ENCODE measurements at places on chromosomes 7 and 10. TPM values are rescaled to one million over a fixed set of nuclear protein-coding genes. Genes with fewer than 3 reads are reported as not detected.
A peak's percentile ranks its signal among the peaks of the same experiment; 100 is the strongest.

Gene HGF
- total RNA-seq: 50.9 TPM

Gene ARMC10
- 21.0 TPM for total RNA-seq

Gene MUC12
- not detected for total RNA-seq

Gene CUZD1
- 0.56 TPM for total RNA-seq

Gene MICU1
- 45.0 TPM for total RNA-seq

Gene OTUD1
- 3.3 TPM for total RNA-seq

DNA sequence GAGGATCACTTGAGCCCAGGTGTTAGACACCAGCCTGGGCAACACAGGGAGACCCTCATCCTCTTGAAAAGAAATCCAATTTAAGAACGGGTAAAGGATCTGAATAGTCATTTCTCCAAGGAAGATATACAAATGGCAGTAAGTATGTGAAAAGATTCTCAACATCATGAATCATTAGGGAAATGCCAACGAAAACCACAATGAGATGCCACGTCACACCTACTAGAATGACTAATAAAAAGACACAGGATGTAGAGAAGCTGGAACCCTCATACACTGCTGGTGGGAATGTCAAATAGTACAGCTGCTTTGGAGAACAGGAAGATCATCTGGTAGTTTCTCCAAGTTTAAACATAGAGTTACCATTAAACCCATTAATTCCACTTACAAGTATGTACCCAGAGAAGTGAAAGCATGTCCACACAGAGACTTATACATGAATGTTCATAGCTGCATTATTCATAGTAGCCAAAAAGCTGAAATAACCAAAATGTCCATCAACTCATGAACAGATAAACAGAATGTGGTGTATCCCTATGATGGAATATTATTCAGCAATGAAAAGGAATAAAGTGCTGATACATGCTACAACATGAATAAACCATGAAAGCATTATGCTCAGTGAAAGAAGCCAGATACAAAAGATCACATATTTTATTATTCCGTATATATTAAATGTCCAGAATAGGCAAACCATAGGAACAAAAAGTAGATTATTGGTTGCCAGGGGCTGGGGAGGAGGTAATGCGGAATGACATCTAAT lies 13.1 kb upstream of the ZMIZ2 start:
- peak; percentile 99 for DNase-seq

- DNase-seq: peak; percentile 28
Observed at GRCh38 chr7:40595129-40595528, 460.3 kb downstream of the SUGCT start.

- no peak for DNase-seq
Observed at GRCh38 chr10:86872757-86873156, 84.7 kb downstream of the MMRN2 start.

DNA sequence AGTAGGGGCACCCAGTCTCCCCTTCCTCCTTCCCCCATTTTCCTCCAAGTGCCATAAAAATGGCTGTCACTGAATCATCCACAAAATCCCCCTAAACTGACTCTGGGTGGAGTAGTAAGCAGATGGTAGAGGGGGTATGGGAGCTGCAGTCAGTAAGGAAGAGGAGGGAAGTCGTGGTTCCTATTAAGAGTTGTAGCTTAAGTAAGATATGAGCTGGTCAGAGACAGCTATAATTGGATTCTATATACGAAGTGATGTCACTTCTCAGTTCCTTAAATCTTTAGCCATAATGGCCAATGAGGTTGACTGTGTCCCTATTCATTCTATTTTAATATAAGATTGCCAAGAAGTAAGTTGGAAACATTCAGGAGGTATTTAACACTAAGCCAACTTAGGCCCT lies 131.7 kb downstream of the SLC16A9 start:
- DNase-seq: no peak

GRCh38 chr10:61735882-61736281 lies 73.2 kb downstream of the CABCOCO1 start:
- no peak for DNase-seq

DNA sequence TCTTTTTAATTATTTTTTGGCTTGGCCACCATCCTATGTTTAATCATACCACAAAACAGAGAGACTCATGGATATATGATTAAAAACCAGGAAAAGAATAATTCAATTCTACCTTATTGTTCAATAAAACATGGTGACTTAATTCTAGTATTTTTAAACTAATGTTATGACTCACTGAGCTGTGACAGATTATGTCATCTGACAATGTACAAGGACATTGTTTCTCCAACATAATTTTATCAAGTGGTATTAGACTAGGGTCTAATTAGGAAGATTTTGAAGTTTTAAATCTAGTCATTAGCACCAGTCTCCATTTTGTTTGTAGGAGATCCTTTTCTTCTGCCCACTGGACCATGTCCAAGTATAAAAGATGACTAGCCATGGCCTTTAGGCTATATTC lies 199.3 kb upstream of the MDFIC start:
- DNase-seq: no peak

DNA sequence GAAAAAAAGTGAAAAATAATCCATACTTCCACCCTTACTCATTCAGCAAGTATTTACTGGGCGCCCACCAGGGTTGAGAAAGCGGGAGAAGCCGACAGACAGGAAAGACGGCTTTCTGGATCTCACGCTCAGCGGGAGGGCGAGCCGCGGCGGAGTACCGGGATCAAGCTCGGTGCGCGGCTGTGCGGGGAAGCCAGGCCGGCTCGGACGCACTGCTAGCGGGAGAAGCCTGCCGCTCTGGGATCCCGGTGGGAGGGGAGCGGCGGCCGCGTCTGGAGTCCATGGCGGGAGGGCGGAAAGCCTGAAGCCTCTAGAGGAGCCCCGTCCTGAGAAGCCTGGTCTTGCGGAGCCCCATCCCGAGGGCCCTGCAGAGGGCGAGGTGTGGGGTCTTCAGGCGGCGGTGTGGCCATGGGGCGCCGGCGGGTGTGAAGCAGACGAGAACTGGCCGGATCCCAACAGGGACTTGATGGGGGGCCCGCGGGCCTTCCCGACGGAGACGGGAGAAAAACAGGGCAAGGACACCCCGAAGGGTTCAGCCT lies 82.9 kb downstream of the VIPR2 start:
- DNase-seq: no peak

DNA sequence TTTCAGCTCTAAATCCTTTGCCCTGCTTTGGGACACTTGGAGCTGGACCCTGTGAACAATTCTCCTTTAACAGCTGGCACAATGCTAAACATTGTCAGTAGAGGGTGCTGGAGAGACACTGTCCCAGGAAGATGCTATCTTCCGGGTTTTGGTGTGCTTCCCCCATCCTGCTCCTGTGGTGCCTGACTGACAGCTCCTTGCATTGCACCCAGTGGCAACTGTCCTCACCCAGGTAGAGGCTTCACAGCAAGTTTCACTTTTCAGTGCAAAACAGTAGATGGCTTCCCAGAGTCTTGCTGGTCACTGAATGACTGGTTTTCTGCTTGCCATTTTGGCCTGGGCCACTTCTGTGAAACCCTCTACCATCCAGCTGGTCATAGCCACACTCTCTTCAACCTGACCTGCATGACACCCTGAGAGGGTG lies 77.3 kb downstream of the CDC14C start:
- DNase-seq: no peak

- DNase-seq: no peak
Observed at GRCh38 chr7:47283497-47284131, 298.3 kb downstream of the TNS3 start.

DNA sequence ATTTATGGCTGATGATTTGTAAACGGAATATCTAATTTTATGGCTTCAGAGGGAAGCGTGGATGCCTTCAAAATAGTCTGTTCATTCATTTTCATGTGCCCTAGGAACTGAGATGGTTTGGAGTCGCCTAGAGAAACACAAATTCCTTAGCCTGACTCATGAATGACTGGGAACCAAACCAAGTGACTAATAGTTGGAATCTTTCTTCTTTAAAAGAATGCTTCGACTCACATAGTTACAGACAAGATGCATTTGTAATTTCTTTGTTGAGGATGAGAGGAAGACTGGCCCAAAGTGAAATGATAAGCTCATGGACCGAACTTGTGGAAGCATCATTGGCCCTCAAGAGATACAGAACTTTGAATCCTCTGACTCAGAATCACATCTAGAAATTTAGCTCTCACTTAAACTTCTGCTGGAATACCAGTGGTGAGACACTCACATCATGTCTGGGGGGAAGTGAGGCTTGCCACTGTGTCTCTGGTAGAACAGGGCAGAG lies 1107.2 kb downstream of the NRG3 start:
- DNase-seq: peak; percentile 87

- peak; percentile 6 for DNase-seq
Observed at GRCh38 chr10:27319752-27320431, 79.3 kb upstream of the ACBD5 start.

DNA sequence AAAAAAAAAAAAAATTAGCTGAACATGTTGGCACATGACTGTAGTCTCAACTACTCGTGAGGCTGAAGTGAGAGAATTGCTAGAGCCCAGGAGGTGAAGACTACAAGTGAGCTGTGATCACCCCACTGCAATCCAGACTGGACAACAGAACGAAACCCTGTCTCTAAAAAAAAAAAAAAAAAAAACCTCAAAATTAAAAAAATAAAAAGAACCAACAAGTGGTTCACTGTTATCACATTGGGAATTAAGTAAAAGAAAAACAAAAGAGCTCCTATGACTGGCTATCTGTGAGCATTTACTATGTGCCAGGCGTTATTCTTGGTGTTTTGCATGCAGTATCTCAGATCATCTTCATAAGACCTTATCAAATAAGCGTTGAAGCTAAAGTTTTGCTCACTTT lies 66.0 kb downstream of the ANLN start:
- DNase-seq: no peak

DNA sequence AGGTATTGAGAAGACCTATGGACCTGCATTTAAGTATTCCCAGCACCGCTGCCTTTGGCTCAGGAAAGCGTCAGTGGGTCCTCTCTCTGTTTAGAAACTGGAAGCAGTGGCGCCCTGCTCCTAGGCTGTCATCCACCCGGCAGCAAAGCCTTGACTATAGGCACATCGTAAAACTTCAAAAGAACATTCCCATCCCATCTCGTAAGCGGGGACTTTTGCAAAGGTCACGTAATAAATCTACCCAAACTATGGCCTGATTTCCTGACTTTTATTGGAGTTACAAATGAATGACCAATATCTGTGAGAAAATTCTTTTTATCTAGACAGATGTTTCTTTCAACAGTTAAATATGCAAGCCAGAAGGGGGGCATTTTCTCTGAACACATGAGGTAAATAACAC lies 115.8 kb upstream of the TCERG1L start:
- no peak for DNase-seq

GRCh38 chr10:48333856-48334255 lies 27.4 kb downstream of the MAPK8 start:
- DNase-seq: peak; percentile 28

DNA sequence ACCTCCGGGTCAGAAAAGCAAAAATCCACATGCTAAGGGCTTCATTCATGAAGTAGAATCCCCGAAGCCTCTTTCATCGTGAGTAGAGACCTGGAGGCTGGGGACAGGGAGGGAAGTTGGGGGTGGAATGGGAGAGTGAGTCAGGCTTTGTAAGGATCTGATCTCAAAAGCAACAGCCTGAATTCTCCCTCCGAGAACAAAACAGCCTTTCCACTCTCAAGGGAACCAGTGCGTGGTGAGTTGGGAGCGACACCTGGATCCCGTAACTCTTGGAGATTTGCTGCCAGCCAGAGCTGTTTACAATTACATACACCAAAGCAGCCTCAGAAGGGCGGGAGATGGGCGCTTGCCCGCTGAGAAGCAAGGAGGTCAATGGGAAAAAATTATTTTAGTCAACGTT lies 10.8 kb downstream of the AFAP1L2 start:
- DNase-seq: peak; percentile 42

GRCh38 chr10:132106431-132106830 lies 40.7 kb downstream of the JAKMIP3 start:
- DNase-seq: no peak

DNA sequence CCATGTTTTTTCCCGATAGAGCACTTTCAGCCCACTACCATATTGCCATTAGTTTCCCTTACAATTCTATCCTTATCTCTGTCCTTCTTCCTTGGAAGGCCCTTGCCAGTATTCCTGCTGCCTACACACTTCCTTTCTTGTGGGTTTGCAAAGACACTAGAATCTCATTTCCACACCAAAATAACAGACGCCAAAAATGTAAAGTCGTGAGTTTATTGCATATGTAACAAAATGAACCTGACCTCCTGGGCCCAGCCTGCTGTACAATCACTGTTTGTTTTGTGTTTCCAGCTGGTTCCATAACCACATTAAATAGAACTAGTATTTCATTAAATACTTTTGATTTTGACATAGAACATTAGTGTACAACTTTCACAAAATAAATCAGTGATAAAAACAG lies 116.7 kb downstream of the SMURF1 start:
- DNase-seq: peak; percentile 57

- DNase-seq: no peak
Observed at GRCh38 chr7:39324139-39324760, 242.0 kb upstream of the YAE1 start.

DNA sequence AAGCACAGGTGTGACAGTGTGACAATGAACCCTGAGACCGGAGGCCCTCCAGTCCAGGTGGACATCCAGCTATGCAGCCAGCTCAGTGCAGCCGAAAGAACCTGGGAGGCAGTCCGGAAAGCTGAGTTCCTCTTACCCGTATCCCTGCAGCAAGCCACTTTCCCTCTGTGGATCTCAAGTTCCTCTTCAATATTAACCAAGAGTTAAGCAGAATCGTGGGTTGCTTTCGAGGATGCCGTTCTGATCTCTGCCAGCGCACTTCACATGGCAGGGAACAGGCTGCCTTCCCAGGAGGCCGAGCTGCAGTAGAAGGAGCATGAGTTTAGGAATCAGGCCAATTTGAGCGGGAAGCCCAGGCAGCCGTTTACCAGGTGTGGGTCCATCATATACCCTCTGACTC lies 591.6 kb downstream of the SDK1 start:
- DNase-seq: no peak
